ENCODE measurements at places on chromosomes 7 and 10.

GRCh38 chr7:21526448-21526847, 16.4 kb upstream of the DNAH11 start:
- DNase-seq: no peak

- no peak for DNase-seq
These were observed 166.3 kb upstream of the AHR start for GRCh38 chr7:17131983-17132655.

GRCh38 chr10:16890691-16891090, 73.5 kb upstream of the RSU1 start:
- no peak for DNase-seq

GRCh38 chr7:7249814-7250213, 67.5 kb downstream of the C1GALT1 start:
- DNase-seq: peak; percentile 10

DNA sequence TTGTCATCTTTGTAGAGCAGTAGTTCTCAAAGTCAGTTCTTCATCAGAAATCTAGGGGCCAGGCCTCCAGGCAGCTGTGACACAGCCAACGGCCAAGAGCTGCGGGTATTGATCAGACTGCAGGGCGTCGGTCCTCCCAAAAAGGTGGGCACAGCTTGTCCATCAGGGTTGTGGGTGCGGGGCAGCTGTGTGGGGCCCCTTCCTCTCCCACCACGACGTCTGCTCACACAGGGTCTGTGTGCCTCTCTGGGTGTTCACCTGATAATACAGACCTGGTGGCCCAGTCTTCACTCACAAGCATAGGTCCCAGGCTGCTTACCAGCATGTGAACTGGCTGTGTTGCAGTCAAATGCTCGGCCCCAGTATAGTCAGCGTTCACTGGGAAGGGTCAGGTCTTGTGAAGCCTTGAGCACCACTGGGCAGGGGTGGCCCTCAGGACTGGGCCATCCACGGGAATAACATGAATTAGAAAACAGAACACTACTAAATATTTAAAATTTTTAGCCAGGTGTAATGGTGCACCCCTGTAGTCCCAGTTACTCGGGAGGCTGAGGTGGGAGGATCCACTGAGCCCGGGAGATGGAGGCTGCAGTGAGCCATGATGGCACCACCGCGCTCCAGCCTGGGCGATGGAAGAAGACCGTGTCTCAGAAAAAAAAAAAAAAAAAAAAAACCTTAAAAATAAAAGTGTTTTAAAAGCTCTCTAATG, 102.8 kb upstream of the DIP2C start:
- no peak for DNase-seq

- no peak for DNase-seq
These were observed 3.1 kb downstream of the FLNC start for GRCh38 chr7:128833148-128833945.

GRCh38 chr10:129029851-129030602, 437.0 kb upstream of the MGMT start:
- DNase-seq: no peak

DNA sequence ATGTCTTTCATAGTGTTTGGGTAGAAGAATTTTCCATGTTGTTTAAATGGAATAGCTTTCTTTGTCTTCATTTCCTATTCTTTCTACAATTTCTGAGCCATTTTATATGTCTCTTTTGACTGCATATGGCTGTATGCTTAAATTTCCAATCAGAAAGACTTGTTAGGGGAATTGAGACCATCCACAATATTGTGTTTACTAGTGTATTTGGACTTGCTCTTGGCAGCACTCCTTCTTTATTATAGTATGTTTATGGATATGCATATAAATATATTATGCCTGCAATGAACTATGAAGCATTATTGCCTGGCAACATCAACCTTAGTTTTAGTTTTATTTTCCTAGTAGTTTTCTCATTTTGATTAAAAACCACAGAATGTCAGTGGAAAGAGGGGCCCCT, 92.7 kb downstream of the NRG3 start:
- no peak for DNase-seq

- no peak for DNase-seq
These were observed 11.6 kb downstream of the CLEC2L start for GRCh38 chr7:139534966-139535651.

DNA sequence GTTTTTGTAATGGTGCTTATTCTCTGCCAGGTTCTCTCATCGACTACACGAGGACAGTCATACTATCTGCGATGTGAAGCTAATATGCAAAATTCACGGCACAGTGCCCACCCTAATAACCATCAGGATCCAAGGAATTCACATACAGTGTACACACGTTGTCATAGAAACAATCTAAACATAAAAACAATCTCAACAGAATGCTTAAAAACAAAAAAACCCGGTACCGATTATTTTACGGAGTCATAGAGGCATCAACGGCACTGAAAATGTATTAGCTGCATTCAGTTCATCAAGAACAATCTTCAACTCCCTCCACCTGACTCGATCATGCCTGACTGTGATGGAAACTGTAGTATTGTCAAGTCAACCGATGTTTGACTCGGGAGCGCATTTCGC, 628 bp downstream of the MRPS33 start:
- no peak for DNase-seq

- DNase-seq: no peak
These were observed 21.4 kb upstream of the ASZ1 start for GRCh38 chr7:117448655-117449054.

- no peak for DNase-seq
These were observed 219.6 kb downstream of the CACNB2 start for GRCh38 chr10:18359812-18360211.

DNA sequence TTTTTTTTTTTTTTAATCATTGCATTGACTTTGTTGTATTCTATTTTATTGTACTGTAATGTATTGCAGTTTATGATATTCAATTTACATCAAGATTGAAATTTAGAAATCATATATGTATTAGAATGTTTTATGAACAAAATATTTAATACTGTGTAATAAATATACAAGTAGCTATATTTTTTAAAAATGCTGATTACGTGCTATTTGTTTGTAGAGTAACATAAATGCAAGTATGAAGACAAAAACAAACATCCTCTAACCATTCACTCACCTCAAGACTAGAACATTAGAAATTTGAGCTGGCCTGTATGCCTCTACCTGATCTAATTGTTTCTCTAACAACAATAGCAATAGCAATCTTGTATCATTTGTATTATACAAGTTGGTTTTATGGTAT, 290.3 kb downstream of the GATA3 start:
- DNase-seq: no peak

GRCh38 chr10:92834986-92835385, 13.3 kb upstream of the EXOC6 start:
- DNase-seq: no peak

DNA sequence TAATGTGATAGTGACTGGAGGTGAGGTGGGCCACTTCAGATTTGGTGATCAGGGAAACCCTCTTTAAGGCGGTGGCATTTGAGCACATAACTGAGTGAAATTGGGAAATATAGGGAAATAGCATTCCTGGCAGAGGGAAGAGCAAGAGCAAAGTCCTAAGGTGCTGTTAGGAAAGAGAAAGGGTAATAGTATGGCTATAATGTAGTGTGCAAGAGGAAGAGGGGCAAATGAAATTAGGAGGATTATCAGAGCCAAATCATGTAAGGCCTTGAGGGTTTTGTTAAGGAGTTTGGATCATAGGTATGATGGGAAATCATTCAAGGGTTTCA, 27.8 kb upstream of the CYP26C1 start:
- DNase-seq: no peak

DNA sequence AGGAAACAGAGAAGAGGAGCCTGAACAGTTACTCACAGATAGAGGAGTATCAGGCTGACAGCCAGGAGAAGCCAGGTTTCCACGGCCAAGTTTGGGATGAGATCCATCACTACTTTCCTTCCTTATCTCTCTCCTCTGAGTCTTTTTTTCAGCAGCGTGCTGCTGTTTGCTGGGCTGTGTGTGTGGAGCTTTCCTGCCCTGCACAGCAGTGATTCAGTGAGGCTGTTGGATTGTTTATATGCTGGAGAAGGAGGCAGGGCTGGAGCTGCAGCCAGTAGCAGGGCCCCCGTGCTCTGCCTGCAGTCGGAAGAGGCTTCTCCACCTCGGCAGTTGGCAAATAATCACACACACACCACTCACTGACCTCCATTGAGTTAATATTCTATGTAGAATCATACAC, at the start of gene CYP3A7:
TSS of gene CYP3A7 (minus strand) at position 210 of the 400 bp plus-strand sequence. CDS start at position 107, 103 bp downstream.
- DNase-seq: no peak

GRCh38 chr7:24381894-24382505, 98.0 kb downstream of the NPY start:
- peak; percentile 34 for DNase-seq

GRCh38 chr10:105702211-105702610, 1061.1 kb downstream of the SORCS3 start:
- DNase-seq: no peak

DNA sequence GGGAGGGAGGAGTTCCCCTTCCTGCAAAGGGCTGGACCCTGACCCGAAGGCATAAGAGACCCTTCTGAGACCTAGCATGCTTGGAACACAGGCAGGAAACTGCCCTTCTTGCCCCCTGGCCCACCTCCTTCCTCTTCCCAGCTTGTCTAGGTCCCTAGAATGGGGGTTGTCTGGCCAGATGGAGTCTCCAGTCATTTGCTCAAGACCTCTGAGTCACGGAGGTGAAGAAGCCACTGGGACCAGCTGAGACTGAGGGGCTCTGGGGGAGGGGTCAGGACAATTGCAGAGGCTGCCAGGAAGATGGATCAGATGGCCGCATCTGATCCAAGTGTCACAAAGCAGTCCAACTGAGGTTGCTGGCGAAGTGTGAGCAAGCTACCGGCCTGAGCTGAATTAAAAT, 46.2 kb downstream of the COL13A1 start:
- DNase-seq: no peak

GRCh38 chr10:91312382-91312733, 91.9 kb downstream of the PCGF5 start:
- DNase-seq: no peak

DNA sequence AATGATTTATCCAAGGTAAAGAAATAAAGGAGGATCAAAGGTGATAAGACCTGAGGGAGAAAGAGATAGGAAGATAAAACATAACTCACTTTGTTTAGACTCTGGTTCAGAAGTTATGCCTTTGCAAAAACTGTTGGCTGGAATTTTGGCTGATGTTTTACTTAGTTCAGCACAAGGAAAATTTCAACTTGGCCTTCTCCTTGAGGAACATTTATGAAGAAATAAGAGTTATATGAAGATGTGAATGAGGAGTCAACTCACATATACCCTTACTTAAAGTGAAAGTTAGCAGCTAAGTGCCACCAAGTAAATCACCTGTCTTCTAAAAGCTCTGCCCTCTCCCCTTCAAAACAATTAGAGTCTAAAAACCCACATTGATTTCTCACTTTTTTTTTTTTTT, 39.7 kb upstream of the COL1A2 start:
- DNase-seq: no peak

DNA sequence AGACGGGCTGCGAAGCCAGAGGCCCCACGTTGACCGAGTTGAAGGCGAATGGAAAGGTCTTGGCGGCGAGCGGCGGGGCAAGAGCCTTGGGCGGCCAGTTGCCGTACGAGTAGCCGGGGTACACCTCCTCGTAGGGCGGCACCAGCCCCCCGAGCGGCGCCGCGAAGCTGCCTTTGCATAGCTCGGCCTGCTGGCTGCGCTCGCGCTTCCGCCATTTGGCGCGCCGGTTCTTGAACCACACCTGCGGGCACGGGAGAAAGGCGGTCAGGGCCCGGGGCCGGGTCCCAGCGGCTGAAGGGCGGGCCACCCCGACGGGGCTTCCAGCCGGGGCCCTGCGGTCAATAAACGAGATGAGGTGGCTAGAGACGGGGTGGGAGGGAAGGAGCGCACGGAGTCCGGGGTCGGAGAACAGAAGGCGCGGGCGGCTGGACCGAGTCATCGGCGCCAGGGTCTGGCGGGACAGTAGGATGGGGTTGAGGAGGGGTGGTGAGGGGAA, 4.8 kb downstream of the ELOVL3 start:
- peak; percentile 59 for DNase-seq

DNA sequence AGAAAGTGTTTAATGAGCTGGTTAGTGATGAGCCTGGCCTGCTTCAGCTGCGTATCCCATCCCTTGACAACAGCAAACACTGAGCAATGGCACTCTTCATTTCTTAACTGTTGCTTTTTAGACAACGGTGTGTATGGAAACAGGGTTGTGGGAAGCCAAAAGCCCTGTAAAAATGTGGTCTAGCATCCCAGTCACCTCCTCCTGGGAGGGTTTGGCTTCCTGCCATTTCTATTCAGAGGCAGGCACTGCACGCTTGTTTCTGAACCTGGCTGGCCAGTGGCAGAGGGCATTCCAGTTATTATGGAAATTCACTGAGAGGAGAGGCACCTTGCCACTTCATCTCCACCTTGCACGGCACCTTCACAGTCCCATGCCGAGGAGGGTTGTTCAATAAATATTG, 123.0 kb upstream of the ADARB2 start:
- no peak for DNase-seq

GRCh38 chr10:93206652-93207051, 133.0 kb downstream of the CYP26A1 start:
- DNase-seq: no peak

DNA sequence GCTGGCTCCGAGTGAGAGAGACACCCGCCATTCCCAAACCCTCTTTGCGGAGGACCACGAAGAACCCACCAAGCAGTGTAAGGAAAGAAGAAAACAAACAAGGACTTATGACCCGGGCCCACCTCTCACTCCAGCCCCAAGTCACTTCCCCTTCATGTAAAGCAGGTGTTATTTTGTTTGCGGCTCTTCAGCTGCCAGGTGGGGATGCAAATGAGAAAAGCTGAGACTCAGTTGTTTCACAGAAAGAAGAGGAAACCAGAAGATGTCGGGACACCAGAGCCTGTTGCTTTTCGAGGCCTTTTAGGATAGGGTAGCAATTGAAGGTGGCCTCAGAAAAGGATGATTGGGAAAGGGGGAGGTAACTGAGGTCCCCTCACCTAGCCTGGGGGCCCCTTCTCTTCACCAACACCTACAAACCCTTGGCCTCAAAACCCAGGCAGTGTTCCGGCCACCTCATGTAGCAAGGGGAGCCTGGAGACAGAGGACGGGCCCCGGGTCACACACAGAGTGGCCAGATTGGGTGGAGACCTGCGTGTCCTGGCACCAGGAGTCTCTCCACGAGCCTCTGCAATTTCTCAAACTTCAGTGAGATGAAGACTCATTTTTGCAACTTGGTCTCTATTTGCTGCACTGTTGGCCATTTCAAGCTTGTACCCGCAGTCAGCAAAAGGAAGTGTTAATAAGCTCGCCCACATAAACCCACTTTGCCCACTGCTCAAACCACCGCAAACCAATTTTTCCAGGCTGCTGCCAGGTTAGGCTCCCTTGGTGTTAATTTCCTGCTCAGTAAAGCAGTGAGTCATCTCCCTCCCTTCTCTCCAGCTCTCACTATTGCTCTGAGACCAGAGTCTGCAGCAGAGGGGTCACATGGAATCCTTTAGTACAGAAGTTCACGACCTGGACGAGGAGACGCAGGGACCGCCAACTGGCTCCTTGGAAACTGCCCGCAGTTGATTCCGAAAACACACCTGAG, 45.5 kb downstream of the AOC1 start:
- DNase-seq: peak; percentile 88

GRCh38 chr7:134459981-134460380, 1.1 kb upstream of the AKR1B1 start:
- no peak for DNase-seq

All from RPMI8226 (cell line).